ENCODE measurements at places on chromosomes 6 and 20. TPM values are rescaled to one million over a fixed set of nuclear protein-coding genes. Genes with fewer than 3 reads are reported as not detected.

ADGRF5 gene
- not detected for polyA plus RNA-seq

GRCh38 chr6:69631552-69632346 lies 165.1 kb downstream of the LMBRD1 start:
- no peaks in the 10 kb centered on the region for H3K36me3 ChIP-seq
- DNase-seq: no peak
- no peak overlapping the region for H3K4me3 ChIP-seq
- H3K4me1 ChIP-seq: no peaks in the 10 kb centered on the region
- H3K27me3 ChIP-seq: peaks cover 10% of the 10 kb centered on the region

- peaks cover 66% of the 10 kb centered on the region for H3K4me1 ChIP-seq
- H3K27me3 ChIP-seq: no peaks in the 10 kb centered on the region
- no peak for DNase-seq
- peak overlapping the region; percentile 100 for H3K27ac ChIP-seq
- peaks cover 7% of the 10 kb centered on the region for H3K36me3 ChIP-seq
These were observed 42.7 kb upstream of the ZNF831 start for GRCh38 chr20:59120919-59121318.

DNA sequence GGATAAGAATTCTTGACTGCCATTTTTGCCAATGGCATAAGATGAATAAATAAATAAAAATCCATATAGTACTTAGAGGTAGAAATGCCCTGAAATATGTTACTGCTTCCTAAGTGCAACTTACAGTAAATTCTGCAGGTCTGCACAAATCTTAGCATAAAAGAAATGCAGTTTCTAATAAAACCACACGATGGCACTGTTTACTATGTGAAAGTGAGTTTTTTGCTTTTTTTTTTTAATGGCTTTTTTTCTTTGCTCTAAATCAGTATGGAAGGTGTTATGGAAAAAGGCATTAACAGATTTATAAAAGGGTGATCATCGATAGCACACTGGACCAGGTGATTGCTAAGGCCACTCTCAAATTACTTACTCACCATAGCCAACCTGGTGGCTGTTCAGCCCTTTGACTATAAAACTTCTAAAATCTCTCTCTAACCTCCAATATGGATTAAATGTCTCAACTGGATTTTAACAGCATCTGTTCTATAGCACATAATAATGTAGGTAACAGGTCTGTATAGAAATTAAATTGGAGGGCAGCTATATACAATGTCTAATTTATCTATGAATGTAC lies 45.8 kb downstream of the AHI1 start:
- peaks cover 13% of the 10 kb centered on the region for H3K4me1 ChIP-seq
- no peaks in the 10 kb centered on the region for H3K27me3 ChIP-seq
- no peak overlapping the region for H3K27ac ChIP-seq
- peak; percentile 31 for DNase-seq
- H3K4me3 ChIP-seq: no peak overlapping the region

- H3K27ac ChIP-seq: no peak overlapping the region
- no peaks in the 10 kb centered on the region for H3K27me3 ChIP-seq
- H3K4me3 ChIP-seq: no peak overlapping the region
- no peaks in the 10 kb centered on the region for H3K4me1 ChIP-seq
These were observed 6.2 kb downstream of the SEL1L2 start for GRCh38 chr20:13984211-13984610.

- H3K36me3 ChIP-seq: peaks cover 7% of the 10 kb centered on the region
- H3K27me3 ChIP-seq: peaks cover 29% of the 10 kb centered on the region
- H3K4me1 ChIP-seq: peaks cover 1% of the 10 kb centered on the region
- no peak overlapping the region for H3K27ac ChIP-seq
These were observed 45.9 kb downstream of the SLC22A3 start for GRCh38 chr6:160393891-160394653.

GRCh38 chr6:125188037-125188436 lies 34.5 kb downstream of the TPD52L1 start:
- H3K27me3 ChIP-seq: peaks cover 3% of the 10 kb centered on the region
- no peaks in the 10 kb centered on the region for H3K36me3 ChIP-seq
- no peaks in the 10 kb centered on the region for H3K4me1 ChIP-seq
- DNase-seq: no peak
- no peak overlapping the region for H3K4me3 ChIP-seq
- no peak overlapping the region for H3K27ac ChIP-seq

SLC44A4 gene
- polyA plus RNA-seq: not detected

GRCh38 chr6:15602154-15602553 lies 60.7 kb downstream of the DTNBP1 start:
- H3K27ac ChIP-seq: no peak overlapping the region
- DNase-seq: no peak
- H3K4me1 ChIP-seq: peaks cover 26% of the 10 kb centered on the region

- peaks cover 9% of the 10 kb centered on the region for H3K27me3 ChIP-seq
- H3K36me3 ChIP-seq: peaks cover 11% of the 10 kb centered on the region
- no peaks in the 10 kb centered on the region for H3K4me1 ChIP-seq
- DNase-seq: no peak
- H3K4me3 ChIP-seq: no peak overlapping the region
These were observed 62.7 kb downstream of the FOXC1 start for GRCh38 chr6:1672379-1672778.

DNA sequence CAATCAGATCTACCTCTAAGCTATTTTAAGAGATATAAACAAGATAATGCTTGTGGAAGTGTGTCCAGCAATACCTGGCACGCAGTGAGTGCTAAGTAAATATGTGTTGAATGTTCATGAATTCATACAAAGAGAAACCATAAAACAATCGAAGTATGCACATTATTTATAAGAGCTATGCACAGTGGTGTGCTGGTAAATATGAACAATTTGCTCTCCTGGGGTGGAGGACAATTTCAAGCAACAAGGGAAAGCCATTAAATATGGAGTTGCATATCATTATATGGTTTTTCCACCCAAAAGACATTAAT lies 526.6 kb upstream of the MARCKS start:
- H3K4me1 ChIP-seq: no peaks in the 10 kb centered on the region
- no peak overlapping the region for H3K27ac ChIP-seq
- peaks cover 24% of the 10 kb centered on the region for H3K27me3 ChIP-seq
- no peak for DNase-seq

PTPRT gene
- polyA plus RNA-seq: not detected

Data from naive B cell (primary cell).